ENCODE measurements at places on chromosomes 7 and 10.
A peak's percentile ranks its signal among the peaks of the same experiment; 100 is the strongest.

- no peak for DNase-seq
Measured at GRCh38 chr7:38432671-38433070, 159.2 kb upstream of the TARP start.

GRCh38 chr10:132498562-132499366 lies 38.8 kb upstream of the INPP5A start:
- no peak for DNase-seq

- no peak for DNase-seq
Measured at GRCh38 chr7:16747102-16747501, 6.5 kb upstream of the TSPAN13 start.

GRCh38 chr10:34861293-34862021 lies 46.4 kb upstream of the PARD3 start:
- DNase-seq: no peak

- no peak for DNase-seq
Measured at GRCh38 chr7:29328811-29329210, 134.2 kb downstream of the CHN2 start.

DNA sequence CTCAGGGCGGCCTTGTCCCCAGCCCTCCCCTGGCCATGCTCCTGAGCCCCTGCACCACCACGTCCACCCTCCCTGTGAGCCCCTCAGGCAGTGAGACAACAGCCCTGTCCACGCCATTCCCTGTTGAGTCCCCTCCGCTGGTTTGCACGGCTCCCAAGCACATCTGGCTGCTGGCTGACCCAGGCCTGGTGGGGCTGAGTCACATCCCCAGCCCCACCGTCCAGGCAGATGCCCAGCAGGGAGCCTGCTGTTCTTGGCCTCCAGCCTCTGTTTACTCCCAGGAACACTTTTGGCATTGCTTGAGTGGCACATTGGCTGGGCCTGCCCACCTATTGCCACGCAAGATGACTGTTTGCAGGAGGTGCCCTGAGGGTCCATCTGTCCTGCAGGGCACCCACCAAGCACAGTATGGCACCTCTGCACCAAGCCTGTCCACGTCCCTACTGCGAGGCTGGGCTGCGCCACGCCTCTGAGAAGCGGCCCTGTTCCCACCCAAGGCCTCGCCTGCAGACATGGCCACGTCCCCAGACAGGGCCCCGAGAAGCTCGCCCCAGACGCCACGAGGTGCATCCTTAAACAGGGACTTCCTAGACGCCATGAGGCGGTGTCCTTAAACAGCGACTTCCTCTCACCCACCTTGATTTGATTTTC lies 48.4 kb upstream of the INPP5A start:
- no peak for DNase-seq

DNA sequence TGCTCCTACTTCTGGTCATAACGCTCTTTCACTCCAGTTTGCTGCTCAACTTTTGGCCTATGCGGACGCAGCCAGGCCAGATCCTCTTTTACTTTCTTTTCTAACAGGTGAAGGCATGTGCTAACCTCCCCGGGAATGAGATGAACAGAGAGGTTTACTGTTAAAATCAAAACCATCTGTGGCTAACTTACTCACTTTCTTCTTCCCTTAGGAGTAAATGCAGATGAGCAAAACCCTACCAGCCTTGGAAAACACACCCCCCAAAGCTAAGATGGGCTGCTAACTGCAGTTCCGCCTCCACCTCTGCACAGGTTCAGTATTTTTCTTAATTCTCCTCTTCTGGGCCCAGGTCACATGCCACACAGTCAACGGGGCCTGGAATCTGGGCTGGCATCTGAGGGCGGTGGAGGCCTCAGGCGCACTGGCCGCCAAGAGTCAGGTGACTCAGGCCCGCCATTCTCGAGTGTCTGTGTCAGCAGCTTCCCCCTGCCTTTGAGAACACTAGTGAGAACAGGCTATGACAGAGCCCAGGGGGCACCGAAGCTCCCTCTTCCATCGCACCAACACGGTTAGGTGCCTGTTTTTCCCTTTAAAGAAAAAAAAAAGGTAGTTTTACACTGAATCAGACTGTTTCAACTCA lies 11.1 kb downstream of the FAM53B start:
- peak; percentile 60 for DNase-seq

- no peak for DNase-seq
Measured at GRCh38 chr7:30268586-30268985, 15.8 kb upstream of the ZNRF2 start.

DNA sequence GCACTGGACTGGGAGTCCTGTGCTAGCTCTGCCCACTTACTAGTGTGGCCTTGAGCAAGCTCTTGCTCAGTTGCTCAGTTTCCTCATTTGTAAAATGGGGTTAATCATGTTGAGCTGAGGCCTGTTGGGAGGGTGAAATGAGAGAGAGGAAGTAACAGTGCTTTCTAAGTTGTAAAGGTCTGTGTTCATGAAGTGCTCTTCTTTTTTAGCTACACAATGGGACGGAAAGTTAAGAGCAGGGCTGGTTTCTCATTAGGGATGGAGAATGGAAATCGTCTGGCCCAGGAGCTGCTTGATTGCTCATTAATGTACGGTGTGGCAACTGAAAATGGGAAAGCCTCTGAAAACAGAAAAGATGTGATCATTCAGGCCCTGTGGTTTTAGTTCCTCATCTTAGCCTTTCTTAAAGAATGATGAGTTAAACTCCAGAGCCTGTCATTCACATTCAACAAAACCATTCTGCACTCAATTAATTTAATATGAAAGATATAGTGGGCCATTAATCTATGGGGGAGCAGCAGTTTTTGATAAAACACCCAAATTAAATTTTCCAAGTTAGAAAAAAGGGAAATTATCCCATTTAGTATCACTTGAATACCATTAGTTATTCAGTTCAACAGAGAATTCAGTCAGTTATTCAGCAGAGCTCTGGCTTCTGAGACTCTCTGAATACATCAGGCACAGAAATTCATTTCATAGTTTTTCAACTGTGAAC lies 60.5 kb downstream of the SH2D4B start:
- DNase-seq: no peak

All from stimulated activated CD4-positive, alpha-beta T cell treated with anti-CD3 and anti-CD28 coated beads, Interleukin-1b, Interleukin-23, amount 100 ng/mL, for 24 hours (primary cell).